Neural progenitor cell (in vitro differentiated cells): ENCODE measurements at places on chromosomes 11 and 22.

DNA sequence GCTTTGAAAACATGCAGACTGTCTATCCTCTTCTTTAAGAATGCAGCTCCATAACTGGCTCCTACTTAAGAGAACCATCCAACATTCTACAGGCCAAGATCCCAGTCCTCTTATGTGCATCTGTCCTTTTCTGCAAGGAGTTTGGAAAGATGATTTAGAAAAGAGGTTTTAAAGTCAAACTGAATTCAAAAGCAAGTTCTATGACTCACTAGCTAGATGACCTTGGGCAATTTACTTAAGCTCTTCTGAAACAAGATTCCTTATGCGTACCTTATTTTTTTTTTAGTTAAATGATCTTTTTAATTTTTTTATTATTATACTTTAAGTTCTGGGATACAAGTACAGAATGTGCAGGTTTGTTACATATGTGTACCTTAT is 29.2 kb downstream of the GUCY1A2 start:
- DNase-seq = no peak

- no peak for DNase-seq
Measured at GRCh38 chr22:23223569-23224317, 43.4 kb downstream of the BCR start.

DNA sequence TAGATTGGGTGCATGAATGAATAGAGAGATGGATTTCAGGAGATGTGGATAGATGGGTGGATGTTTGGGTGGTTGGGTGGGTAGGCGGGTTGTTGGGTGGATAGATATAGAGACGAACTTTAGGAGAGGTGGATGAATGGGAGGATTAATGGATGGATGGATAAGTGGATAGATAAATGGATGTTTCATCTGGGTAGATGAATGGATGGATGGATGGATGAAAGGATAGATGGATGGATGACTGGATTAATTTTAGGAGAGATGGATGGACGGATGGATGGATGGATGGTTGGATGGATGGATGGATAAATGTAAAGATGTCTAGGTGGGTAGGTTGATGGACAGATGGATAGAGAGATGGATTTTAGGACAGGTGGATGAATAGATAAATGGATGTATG is 511.3 kb downstream of the MIAT start:
- DNase-seq = no peak

- DNase-seq = no peak
Measured at GRCh38 chr11:44835296-44835695, 108.5 kb downstream of the TSPAN18 start.
